Left ventricle myocardium inferior (tissue), 1 donor: ENCODE measurements at places on chromosomes 3 and 15. TPM values are rescaled to one million over a fixed set of nuclear protein-coding genes. Genes with fewer than 3 reads are reported as not detected.

TP63 gene
- 0.14 TPM for total RNA-seq

SLC27A2 gene
- not detected for total RNA-seq

CCDC191 gene
- 0.77 TPM for total RNA-seq

ITIH1 gene
- total RNA-seq: not detected

RTP1 gene
- total RNA-seq: not detected
